ENCODE measurements at places on chromosomes 13 and 19.

- no peak for DNase-seq
Observed at GRCh38 chr19:36051236-36051635, 2.8 kb downstream of the THAP8 start.

- no peak for DNase-seq
Observed at GRCh38 chr13:111404746-111405145, 84.3 kb downstream of the TEX29 start.

DNA sequence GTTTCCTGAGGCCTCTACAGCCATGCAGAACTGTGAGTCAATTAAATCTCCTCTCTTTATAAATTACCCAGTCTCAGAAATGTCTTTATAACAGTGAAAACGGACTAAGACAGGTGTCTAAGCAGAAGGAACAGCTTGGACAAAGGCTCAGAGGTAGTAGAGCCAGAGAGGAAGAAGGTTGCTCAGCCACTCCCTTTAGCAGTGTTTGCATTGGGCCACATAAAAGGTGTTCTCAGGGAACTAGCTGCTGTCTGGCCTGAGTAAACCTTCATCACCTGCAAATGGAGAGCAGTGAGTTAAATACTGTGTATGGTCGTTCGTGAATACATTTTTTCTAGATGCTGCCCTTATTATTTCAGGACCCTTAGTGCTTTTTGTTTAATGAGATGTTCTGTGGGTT lies 383.4 kb downstream of the EFNB2 start:
- DNase-seq, result no peak

- no peak for DNase-seq
Observed at GRCh38 chr13:80389073-80390038, 48.4 kb upstream of the SPRY2 start.

GRCh38 chr19:27824108-27824507 lies 1388.8 kb downstream of the UQCRFS1 start:
- no peak for DNase-seq

GRCh38 chr19:53969366-53969765 lies 6.6 kb downstream of the CACNG8 start:
- DNase-seq, result no peak

GRCh38 chr13:38316129-38316528 lies 33.5 kb upstream of the UFM1 start:
- DNase-seq, result no peak

DNA sequence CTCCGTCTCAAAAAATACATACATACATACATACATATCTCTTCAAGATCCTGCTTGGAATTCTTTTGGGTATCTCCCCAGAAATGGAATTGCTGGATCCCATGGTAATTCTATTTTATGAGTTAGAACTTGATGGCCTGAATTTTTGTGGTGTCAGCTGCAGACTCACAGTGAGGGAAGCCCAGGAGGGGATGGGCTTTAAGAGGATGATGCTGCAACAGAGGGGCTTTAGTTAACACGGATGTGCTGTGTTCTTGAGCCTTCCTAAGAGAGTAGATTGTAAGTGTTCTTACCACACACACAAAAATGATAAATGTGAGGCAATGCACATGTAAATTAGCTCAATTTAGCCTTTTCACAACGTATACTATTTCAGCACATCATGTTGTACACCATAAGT lies 31.8 kb downstream of the CACNG6 start:
- DNase-seq, result no peak

- DNase-seq, result no peak
Observed at GRCh38 chr19:39403331-39404312, 3.0 kb upstream of the ZFP36 start.

DNA sequence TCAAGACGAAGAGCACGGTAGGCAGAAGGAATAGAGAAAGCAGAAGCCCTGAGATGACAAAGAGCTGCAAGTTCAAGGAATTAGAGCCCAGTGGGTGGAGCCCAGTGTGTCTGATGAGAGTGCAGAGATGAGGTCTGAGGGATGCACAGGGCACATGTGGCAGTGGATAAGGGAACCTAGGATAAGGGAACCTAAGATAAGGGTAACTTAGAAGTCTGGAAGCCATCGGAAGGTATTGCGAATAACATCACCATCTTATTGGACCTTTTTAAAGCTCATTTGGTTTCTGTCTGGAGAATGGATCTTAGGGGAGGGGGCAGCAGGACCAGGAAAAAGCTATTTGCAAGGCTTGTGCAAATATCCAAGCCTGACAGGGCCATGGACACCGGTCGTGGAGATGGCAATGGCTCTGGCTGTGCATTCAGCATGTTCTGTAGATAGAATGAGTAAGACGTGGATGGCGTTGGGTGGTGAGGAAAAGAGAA lies 1.3 kb downstream of the FPR3 start:
- DNase-seq, result no peak

DNA sequence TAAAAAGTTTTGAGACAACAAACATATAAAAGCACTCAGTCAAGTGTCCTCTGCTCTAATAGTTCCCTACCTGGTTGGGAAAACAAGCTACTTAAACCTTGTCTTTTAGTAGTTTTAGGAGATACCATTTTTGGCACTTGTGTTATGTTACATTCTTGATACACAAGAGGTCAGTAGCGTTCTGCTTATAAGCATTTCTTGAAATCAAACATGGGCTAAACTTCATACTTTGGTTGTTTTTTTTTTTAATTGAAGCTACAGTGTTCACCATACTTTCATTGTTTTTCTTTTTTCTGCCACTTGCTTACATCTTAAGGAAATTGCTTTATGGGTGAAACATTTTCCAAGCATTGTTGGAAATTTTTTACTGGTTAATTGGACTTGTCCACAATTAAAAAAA lies 12.9 kb downstream of the NHLRC3 start:
- no peak for DNase-seq

GRCh38 chr19:37975596-37976515 lies 68.8 kb downstream of the SIPA1L3 start:
- DNase-seq, result no peak

DNA sequence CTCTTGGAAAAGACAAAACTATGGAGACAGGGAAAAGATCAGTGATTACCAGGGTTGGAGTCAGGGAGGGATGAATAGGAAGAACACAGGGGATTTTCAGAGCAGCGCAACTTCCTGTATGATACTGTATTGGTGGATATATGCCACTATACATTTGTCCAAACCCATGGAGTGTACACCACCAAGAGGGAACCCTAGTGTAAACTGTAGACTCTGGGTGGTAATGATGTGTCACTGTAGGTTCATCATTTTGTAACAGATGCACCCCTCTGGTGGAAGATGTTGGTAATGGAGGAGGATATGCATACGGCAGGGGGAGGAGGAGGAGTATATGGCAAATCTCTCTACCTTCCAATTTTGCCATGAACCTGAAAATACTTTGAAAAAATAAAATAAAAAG lies 68.1 kb downstream of the UFM1 start:
- DNase-seq, result no peak

DNA sequence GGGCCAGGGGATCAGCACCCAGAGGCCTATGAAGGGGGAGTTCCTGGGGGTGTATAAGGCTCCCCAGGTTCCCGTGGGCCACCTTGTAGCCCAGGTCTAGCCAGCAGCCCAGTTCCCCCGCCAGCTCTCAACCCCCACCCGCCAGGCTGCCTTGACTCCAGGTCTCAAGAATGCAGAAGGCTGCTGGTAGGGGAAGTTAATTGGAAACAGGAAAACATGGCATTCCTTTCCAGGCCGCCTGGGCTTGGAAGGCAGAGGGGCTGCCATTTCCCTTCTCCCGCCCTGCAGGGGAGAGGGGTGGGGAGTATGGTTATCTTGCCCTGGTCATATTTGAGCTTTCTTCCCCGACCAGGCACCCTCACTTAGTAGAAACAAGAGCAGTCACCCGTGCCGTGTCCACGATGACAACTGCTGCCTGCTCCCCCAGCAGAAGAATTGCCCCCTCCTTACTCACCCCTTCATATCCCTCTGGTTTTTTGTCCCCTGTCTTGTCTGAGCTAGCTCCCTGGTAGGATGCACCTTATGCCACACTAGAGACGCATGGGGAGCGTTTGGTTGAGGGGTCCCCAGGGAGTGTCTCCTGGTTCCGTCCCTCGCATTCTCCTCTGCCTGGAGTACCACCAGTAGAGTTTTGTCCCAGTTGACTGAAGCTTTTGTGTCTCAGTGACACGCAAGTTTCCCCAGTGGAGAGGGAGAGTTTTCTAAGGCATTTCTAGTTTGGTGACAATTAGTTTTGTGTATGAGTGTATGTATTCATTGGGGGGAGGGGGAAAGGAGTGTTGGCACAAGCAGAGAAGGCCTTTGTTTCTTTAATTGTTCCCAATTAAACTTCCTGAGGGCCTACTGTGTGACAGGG lies 4.5 kb downstream of the BICRA start:
- DNase-seq, result no peak

DNA sequence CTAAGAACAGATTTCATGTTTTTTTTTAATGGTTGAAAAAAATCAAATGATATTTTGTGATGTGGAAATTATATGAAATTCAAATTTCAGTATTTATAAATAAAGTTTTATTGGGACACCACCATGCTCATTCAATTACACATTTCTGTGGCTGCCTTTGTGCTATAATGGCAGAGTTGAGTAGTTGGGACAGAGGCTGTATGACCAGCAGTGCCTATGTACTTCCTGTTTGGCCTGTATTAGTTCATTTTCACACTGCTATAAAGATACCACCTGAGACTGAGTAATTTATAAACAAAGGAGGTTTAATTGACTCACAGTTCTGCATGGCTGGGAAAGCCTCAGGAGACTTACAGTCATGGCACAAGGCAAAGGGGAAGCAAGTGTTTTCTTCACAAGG lies 33.6 kb downstream of the AKAP11 start:
- no peak for DNase-seq

- DNase-seq, result no peak
Observed at GRCh38 chr19:4144666-4145249, 8.7 kb upstream of the CREB3L3 start.

GRCh38 chr19:51811344-51811743 lies 16.4 kb downstream of the FPR3 start:
- DNase-seq, result no peak

DNA sequence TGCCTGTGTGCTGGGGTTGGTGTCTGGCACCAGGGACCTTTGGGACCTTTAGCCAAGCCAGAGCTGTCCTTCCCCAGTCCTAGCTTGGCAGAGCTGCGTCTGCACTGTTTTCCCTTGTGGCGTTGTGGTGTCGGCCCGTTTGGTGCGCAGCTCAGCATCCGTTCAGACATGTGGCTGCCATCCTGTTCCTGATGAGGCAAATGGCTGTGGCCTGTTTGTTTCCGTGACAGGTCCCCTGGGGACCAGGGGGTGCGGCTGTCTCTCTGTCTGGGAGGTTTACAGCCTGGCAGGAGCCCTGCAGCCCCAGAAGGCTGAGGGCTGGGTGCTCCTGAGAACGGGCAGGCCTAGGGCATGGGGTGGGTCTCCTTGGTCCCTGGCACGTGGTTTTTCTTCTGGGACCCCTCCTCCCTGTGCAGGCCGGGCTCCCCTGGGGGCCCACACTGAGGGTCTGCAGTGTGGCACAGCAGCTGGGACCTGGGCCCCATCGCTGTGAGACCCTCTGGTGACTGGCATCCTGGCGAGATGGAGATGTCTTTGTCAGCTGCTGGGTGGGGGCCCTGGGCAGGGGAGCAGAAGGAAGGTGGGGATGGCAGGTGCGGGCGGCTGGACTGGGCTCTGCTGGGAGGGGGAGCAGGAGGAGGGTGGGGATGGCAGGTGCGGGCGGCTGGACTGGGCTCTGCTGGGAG lies 4.0 kb downstream of the SPPL2B start:
- no peak for DNase-seq

DNA sequence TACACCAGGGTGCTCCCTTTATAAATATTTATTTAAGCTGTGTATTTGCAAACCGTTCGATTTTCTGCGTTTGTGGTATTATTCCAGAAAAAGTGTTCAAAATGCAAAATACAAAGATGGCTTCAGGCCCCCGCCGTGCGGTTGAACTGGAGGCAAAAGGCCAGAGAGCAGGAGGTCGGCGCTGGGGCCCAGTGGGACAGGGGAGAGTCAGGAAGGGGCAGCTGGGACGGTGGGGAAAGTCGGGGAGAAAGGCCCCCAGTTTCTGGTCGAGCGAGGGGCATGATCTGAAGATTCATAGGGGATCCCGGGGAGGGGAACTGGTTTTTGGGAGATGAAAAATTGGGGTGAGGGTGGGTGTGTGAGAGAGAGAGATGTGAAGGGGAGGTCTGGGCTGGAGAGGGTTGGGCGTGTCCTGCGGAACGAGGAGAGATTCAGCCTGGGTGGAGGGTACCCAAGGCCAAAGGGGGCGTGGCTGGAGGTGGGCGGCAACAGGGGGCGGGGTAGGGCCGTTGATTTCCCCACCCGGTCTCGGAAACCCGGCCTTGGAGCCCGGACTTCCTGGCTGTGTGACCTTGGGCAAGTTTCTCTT lies 678 bp downstream of the ISOC2 start:
- peak; percentile 95 for DNase-seq

DNA sequence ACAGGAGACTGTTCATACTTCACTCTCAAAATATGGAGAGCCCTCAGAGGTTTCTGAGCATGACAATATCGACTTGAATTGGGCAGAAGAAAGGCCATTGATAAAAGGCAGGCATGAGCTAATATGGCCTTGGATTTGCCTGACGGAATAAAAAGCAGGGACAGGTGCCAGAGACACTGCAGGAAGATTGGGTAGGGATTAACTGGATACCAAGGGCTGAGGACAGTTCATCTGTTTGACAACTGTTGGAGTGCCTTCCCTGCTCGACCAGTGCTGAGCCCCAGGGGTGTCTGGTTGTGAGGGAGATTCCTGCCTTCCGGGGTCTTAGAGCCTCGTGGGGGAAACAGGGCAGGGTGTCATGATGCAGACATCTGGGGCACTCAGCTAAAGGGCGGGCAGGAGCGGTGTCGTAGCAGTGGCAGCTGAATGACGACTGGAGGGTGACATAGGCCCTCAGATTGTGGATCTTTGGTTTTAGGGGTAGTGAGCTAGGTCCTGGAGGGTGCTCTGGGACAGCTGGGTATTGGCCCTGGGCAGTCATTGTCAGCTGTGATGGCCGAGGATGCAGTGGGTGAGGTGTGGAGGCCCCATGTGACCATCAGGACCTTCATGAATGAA lies 12.3 kb downstream of the GATAD2A start:
- DNase-seq, result no peak

- no peak for DNase-seq
Observed at GRCh38 chr13:51938454-51938853, 72.8 kb downstream of the ATP7B start.

DNA sequence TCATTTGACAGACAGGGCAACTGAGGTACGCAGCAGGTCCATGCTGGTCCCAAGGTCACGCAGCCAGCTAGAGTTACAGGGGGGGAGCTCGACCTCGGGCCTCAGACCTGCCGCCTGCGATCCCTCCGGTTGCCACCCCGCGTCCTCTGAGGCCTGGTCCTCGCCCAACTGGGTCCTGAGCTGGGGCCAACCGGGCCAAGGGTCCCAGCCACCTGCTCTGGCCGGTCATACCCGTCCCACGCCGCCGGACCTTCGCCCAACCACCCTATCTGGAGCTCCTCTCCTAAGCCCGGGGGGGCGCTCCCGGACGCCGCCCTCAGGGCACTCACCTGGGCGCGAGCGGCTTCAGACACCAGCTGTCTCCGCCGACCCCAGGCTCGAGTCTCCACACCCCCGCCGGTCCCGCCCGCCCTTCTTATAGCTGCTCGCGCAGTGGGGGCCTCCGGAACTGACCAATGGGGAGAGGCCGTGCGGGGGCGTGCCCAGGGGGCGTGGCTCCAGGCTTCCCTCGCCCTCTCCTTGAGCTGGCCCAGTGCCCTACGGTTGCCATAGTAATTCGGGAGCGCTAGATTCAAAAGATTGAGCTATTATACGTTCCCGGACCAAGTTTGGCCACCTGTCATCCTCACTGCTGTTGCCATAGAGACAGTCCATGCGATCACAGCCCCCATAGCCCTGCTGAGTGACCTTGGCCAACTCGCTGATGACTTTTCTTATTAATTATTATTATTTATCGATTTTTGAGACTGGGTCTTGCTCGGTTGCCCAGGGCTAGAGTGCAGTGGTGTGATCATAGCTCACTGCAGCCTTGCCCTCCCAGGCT lies at the start of gene PLIN5:
TSS of gene PLIN5 (minus strand) at position 389 of the 823 bp plus-strand sequence. CDS start 1,150 bp downstream, outside the sequence.
- peak; percentile 97 for DNase-seq

Data from HuH-7.5 (cell line).